ENCODE measurements at places on chromosomes 12 and 14.

GRCh38 chr14:89268514-89268913 lies 148.5 kb downstream of the FOXN3 start:
- no peak for DNase-seq

GRCh38 chr12:107736914-107737313 lies 24.0 kb downstream of the PRDM4 start:
- DNase-seq, result no peak

GRCh38 chr12:401235-402028 lies at the start of gene CCDC77:
CCDC77 (plus strand) TSS chr12:401644; CDS start chr12:409384, 7,740 bp downstream.
- peak; percentile 96 for DNase-seq

GRCh38 chr12:101696251-101697196 lies 916 bp upstream of the CHPT1 start:
- DNase-seq, result no peak

DNA sequence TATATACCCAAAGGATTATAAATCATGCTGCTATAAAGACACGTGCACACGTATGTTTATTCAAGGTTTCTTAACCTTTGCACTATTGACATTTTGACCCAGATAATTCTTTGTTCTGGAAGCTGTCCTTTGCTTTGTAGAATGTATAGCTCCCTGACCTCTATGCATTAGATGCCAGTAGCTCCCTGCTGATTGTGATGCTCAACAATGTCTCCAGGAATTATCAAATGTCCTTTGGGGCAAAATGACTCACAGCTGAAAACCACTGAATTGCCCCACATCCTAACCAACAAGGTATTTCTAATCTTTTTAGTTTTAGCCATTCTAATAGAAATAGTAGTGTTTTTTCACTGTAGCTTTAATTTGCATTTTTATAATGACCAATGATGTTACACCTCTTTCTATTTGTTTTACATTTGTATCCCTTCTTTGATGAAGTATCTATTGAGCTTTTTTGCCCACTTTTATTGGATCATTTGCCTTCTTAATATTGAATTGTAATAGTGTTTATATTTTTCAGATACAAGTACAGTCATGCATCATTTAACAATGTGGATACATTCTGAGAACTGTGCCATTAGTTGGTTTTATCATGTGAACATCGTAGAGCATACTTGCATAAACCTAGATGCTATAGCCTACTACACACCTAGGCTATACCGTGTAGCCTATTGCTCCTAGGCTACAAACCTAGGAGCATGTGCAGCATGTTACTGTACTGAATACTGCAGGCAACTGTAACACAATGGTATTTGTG lies 10.4 kb upstream of the NOPCHAP1 start:
- no peak for DNase-seq

- DNase-seq, result peak; percentile 72
Observed at GRCh38 chr12:51270951-51271518, 820 bp upstream of the SMAGP start.

GRCh38 chr12:130620756-130621155 lies 95.3 kb downstream of the RIMBP2 start:
- no peak for DNase-seq
